ENCODE measurements at places on chromosomes 13 and 19.

DNA sequence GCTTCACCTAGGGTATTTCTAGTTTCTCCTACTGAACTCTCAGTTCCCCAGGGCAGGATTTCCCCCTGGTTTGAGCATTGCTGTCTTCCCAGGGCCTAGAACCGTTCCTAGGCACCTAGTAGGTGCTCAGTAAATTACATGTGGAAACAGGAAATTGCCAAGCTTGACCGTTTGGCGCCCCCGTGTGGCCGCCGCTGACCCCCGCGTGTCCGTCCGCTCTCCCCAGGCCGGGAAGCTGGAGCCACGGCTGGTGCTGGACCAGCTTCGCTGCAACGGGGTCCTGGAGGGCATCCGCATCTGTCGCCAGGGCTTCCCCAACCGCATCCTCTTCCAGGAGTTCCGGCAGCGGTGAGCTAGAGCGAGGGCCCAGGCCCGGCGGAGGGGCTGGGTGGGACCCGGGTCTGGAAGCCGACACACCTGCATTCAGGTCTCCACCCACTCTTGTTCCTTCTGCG is 55.5 kb downstream of the MYH14 start:
- no peak for DNase-seq

DNA sequence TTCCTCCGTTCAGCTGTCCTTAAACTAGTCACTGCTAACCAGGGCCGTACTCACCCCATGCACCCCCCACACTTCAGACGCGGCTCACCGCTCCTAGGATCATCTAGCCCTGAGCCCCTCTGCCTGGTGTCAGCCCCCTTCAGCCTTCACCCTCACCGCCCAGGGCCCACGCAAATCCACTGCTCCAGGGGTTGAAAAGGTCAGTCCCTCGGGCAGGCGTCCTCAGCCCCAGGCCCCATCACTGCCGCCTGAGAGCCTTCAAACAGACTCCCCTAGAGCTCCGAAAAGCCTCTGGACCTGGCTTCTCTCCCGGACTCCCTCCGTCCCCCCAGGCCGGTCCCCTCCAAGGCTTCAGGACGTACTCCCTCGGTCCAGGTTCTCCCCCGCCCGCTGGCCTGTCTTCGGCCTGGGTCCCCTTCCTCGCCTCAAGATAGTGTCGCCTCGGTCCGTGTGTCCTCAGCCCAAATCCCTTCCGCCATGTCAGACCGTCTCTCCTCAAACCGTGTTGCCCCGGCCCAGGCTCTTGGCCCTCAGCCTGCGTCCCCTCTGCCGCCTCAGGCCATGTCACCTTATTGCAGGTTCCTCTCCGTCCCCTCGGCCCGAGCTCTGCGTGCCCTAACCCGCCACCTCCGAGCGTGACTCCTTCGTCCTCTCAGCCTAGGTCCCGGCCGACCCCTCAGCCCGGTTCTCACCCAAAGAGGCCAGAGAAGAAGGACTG is 553 bp downstream of the NAPA start:
- no peak for DNase-seq

DNA sequence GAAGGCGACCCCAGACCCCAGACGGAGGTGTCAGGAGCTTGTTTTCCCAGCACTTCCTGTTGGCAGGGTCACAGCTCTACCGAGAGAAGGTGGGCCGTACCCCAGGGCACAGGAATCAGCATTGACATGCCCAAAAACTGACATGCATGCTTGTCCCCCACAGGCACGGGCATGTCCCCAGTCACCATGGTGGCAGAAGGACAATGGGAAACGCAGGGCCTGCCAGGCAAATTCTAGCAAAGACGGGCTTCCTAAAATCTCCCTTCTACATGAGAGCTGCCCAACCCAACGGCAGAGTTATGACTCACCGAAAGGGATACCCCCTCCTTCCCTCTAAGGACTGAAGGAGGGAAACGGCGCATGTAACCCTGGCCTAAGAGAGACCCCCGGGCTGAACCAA is 18.5 kb downstream of the TSHZ3 start:
- no peak for DNase-seq

DNA sequence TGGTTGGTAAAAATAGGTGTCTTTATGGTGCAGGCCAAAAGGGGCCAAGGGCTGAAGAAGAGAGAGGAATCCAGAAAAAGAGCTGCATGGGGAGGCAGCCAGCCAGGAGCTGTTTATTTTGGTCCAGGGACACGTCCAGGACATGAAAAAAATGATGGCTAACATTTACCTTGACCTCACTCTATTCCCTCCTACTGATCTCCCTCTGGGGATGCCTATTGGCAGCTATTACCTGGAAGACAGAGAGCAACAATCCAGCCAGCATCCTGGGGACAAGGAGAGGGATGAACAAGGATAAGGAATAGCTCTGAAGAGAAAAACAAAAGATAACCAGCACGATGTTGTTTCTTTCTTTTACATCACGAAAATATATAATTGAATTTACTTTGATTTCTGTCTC is 1599.6 kb downstream of the SLITRK5 start:
- DNase-seq = no peak

DNA sequence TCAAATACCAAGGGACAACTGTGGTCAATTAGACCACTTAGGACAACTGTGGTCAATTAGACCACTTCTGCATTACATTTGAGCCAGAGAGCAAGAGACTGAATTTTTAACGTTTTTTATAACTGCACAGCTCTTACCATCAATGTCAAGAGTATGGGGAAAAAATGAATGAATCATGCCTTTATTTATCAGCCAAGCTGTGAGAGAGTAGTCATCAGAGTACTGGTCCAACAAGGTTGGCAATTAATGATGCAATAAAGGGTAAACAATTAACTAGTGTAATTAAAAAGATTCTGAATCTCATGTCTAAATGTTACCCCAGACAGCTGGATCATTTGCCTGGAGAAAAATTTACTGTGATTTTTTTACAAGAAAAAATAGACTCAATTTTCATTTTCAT is 381.1 kb downstream of the LIG4 start:
- no peak for DNase-seq

- no peak for DNase-seq
Measured at GRCh38 chr13:71619096-71619495, 247.9 kb downstream of the DACH1 start.

GRCh38 chr13:30835442-30835841 is 70.6 kb upstream of the MEDAG start:
- no peak for DNase-seq

- no peak for DNase-seq
Measured at GRCh38 chr13:33686772-33687480, 131.0 kb upstream of the RFC3 start.

- DNase-seq = no peak
Measured at GRCh38 chr13:98782654-98783053, 30.2 kb upstream of the SLC15A1 start.

GRCh38 chr13:33280279-33280905 is 5.2 kb downstream of the STARD13 start:
- no peak for DNase-seq

DNA sequence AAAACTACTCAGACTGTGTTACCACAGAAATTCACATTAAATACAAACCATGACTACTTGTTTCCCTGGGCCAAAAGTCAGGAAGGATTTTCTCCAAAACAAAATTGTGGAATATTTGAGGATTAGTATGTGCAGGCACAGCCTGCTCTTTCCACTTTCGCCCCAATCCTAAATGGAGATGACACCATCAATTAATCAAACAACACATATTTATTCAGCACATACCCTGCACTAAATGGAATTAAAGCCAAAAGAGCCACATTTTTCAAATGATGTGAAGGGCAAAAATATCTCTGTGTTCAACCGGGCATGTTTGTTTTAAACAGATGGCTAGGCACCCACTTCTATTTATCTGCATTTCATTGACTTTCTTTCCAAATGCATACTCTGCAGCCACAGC is 523.1 kb downstream of the DCT start:
- DNase-seq = no peak

DNA sequence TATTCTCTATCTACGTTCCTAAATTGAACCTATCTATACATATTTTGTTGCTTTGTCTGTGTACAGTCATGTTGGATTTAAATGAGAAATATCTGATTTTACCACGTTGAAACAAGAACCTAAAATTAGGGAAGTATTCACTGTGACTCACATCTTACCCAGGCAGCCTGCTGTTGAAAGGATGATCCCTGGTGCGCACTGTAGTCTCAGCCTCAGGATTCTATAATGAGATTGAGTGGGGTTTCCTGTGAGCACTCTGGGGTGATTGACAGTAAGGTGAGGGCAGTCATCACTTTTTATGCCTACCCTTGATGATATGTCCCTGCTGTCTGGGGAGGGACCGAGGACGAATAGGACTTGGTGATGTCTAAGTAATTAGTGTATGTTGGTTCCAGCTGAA is 35.4 kb downstream of the PCCA start:
- DNase-seq = no peak

DNA sequence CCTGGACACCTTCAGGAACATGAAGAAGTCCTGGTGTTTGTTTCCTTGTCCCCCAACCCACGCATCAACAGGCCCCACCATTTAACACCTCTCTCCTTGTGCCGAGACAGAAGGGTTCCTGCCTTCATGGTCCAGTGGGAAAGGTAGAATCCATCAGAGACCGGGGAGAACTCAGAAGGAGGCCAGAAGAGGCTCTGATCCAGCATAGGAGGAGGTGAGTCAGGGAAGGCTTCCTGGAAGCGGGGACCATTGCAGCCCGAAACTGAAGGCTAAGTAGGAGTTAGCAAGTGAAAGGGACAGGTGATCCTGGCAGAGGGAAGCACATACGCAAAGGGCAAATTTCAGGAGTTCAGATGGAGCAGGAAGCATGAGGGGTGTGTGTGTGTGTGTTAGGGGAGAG is 484 bp downstream of the ICAM3 start:
- no peak for DNase-seq

DNA sequence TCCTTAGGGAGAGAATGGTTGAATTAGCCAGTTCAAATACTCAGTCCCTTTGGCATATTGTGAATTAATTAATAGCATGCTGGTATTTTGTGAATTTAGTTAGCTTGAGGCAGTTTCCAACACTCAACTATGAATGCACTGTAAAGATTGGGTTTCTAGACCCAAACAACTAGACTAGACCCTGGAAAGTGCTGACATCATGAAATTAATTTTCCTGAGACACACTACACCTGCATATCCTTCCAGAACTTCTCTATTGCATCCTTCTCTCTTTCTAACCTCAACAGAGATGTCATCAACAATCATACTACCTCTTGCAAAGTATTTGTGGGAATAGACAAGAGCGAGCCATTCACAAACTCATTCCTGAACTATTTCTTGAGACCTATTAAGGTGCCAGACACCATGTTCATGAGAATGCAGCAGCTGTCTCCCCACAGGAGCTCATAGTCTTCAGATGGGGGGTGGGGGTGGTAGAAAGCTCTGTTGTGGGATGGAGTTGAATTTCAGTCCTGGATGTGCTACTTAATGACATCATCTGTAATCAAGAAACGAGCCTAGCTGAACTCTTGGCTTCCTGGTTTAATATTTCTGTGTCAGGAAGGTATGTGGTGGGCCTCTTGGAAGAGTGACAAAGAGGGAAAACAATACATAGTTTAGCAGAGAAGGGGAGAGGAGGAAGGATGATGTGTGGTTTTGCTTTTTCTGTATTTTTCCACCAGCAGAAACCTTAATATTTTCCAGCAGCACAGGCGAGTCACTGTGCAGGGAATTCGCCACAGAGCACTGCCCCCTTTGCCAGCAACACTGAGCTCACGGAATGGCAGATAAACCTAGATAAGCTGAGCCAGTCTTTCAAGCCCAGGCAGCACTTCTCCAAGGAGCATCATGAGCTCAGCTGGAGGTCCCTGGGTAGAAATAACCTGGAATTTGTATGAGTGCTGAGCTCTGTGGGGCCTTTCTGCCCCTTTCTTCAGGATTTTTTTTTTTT is 53.1 kb upstream of the CYSLTR2 start:
- no peak for DNase-seq

GRCh38 chr13:58302349-58302748 is 670.8 kb downstream of the PCDH17 start:
- DNase-seq = no peak

DNA sequence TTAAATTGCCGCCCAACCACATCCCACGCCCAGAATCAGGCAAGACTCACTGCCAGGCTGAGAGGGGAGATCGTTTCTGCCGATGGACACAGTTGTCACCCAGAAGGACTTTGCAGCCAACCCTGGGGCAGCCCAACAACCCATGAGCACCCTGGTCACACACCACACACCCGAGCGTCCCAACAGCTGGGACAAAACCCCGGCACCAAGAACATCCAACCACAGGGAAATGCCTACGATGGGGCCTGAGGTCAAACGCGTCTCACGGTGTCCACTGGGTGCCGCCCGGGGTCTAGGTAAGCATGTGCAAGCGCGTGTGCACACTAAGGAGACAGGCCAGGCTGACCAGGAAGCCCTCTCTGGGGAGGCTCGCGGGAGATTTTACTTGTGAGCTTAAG is 13.0 kb downstream of the LMNB2 start:
- no peak for DNase-seq

GRCh38 chr13:99289271-99289670 is 17.9 kb downstream of the GPR183 start:
- no peak for DNase-seq

- DNase-seq = no peak
Measured at GRCh38 chr19:47021536-47022139, 2.0 kb downstream of the NPAS1 start.

DNA sequence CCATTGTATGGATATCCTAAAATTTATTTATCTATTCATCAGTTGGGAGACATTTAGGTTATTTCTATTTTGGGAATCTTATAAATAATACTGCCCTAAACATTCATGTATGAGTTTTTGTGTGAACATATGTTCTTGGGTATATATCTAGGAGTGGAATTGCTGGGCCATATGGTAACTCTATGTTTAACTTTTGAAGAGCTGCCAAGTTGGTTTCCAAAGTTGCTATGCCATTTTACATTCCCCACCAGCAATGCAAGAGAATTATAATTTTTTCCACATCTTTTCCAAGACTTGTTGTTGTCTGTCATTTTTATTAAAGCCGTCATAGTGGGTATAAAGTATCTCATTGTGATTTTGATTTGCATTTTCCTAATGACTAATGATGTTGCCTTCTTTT is 48.2 kb upstream of the CALM3 start:
- no peak for DNase-seq

GRCh38 chr13:19089315-19089714 is 92.3 kb downstream of the TUBA3C start:
- DNase-seq = no peak

GRCh38 chr13:83150616-83151307 is 731.5 kb downstream of the SLITRK1 start:
- DNase-seq = no peak

DNA sequence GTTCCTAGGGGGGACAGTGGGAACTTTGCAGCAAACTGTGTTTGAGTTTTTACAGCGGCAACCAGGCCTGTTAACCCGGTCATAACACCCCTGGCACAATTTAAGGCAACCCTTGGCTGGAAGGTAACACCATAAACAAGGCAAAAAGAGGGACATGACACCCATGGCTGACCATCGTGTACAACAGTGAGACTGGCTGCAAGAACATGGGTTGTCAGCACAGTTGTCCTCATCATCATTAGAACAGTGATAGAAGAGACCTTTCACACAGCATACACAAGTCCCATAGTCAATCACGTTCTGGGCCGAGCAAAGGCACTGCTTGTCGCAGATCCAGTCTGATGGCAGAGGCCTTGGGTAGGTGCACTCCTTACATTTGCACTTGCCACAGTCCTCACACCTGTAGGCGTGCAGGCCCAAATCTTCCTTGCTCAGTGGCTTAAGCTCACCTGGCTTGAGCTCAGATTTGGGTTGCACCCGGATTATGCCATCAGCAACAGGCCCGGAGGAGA is 4.1 kb downstream of the SPRY2 start:
- no peak for DNase-seq

- DNase-seq = no peak
Measured at GRCh38 chr19:765179-765738, 14.3 kb downstream of the MISP start.
